Peyer's patch (tissue), 4 donors: ENCODE measurements at places on chromosomes 11 and 22.

DNA sequence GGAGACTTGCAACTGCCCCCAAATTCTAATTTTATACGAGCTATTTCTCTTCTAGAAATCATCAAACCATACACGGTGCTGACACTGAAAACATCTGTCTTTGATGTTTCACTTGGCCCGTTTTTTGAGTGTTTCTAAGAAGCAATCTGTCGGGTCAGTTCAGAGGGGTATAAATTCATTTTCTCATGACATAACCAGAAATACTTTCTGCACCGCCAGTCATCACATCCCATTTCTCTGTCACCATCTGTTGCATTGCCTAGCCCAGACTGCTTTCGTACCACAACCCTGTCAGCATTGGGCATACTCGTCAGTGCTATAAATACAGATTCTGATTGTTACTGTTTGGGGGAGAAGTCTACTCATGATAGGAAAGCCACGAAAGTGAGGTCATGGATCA is 63.1 kb upstream of the CCDC90B start:
- no peak for DNase-seq

DNA sequence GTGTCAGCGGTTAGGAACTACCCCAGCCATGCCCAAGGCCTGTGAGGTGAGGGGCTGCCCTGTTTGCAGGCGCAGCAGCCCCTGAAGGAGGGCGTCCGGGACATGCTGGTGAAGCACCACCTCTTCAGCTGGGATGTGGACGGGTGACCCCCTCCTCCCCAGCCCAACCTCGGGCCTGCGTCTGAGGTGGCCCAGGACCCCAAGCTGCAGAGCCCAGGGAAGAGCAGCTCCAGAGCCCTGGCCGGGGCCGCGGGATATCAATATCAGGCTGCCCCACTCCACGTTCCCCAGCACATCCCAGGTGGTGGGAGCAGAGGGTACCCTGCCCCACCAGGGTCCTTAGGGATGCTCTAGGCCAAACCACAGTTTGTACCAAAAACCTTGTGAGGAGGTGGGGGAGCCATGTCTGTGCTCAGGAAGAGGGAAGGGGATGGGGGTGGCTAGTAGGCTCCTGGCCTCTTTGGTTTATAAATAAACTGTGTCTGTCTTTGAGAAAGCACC is 39.3 kb downstream of the SGSM3 start:
- DNase-seq = no peak

GRCh38 chr11:115185931-115186330 is 318.3 kb downstream of the CADM1 start:
- DNase-seq = no peak

GRCh38 chr11:44551456-44552139 is 13.9 kb upstream of the CD82 start:
- no peak for DNase-seq

GRCh38 chr11:65637794-65638419 is at the start of gene SIPA1:
Gene SIPA1, plus strand, starts transcription at chr11:65638101. Its CDS starts 2,821 bp downstream, at chr11:65640922.
- peak; percentile 75 for DNase-seq

GRCh38 chr22:29039148-29039547 is 22.5 kb downstream of the C22orf31 start:
- DNase-seq = no peak

GRCh38 chr11:23227078-23227445 is 366.8 kb upstream of the CCDC179 start:
- DNase-seq = no peak
